H7 (cell line): ENCODE measurements at places on chromosomes 6 and 20. TPM values are rescaled to one million over a fixed set of nuclear protein-coding genes. Genes with fewer than 3 reads are reported as not detected.

DNA sequence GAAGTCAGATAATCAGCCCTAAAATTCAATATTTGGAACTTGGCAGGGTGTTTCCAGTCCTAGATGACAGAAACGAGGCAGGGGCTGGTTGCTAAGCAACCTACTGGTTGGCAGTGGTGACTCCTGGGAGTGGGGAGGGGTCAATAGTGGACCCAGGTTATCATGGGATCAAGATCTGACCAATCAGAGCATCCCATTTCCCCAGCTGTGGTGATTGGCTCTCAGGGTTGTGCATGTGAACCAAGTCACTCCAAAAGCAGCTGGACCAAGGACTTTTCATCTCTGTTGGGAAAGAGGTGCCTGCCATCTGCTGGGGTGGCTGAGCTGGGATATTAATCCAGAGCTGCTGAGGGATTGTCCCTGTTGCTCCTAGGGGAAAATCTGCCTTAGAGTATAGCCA, 253.4 kb downstream of the PREX1 start:
- peak; percentile 90 for DNase-seq

DNA sequence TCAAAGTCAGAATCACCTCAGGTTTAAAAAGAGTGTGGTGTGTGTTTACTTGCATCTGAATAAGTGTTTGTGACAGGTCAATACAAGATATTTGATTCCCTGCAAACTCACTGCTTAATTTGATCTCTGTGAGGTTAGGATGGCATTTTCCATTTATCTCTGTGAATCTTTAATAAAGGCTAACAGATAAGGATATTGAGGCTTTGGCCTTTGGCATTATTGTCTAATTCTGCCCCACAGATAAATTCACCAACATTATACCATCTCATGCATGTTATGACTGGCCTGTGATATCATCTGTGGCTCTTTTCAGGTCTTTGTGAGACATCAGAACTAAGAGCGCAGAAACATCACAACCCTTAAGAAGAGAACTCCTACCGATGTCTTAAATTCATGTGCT, 84.7 kb downstream of the TRMT6 start:
- DNase-seq = no peak

DNA sequence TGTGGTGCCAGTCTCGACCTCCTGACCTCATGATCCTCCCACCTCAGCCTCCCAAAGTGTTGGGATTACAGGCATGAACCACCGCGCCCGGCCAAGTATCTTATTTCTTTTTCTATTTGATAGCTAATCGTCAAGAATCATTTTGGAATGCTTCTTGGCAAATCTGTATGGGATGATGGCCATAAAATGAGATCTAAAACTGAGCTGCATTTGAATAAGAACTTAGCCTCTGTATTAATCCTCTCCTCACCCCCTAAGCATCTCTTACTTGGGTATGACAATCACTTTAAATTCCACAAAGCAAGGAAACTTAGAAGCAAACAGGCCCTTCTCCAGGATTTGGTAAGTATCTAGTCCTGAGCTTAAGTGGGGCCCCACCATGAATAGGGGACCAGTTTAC, 108.9 kb upstream of the BTBD3 start:
- no peak for DNase-seq

STMND1 gene
- not detected in 2 replicates for total RNA-seq
